ENCODE measurements at places on chromosomes 7 and 10.

DNA sequence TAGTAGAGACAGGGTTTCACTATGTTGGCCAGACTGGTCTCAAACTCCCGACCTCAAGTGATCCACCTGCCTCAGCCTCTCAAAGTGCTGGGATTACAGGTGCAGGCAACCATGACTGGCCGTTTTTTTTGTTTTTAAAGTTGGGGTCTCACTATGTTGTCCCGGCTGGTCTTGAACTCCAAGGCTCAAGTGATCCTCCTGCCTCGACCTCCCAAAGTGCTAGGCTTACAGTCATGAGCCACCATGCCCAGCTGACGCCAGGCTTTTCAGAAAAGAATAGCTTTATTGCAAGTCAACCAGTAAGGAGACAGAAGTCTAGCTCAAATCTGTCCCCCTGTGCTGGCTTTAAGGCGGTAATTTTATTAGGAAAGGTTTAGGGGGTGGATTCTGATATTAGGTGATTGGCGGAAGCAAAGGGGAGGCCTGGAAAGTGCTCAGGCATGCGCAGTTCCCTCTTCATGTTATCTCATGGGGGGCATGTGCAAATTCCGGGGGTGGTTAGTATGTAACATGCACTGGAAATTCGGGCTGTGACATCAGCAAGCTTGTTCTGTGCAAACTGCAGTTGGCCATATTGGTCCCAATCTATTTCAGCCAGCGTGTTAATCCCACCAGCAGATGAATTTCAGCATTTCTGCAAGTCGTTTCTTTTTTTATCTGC is 42.7 kb downstream of the LIMK1 start:
- DNase-seq = no peak

DNA sequence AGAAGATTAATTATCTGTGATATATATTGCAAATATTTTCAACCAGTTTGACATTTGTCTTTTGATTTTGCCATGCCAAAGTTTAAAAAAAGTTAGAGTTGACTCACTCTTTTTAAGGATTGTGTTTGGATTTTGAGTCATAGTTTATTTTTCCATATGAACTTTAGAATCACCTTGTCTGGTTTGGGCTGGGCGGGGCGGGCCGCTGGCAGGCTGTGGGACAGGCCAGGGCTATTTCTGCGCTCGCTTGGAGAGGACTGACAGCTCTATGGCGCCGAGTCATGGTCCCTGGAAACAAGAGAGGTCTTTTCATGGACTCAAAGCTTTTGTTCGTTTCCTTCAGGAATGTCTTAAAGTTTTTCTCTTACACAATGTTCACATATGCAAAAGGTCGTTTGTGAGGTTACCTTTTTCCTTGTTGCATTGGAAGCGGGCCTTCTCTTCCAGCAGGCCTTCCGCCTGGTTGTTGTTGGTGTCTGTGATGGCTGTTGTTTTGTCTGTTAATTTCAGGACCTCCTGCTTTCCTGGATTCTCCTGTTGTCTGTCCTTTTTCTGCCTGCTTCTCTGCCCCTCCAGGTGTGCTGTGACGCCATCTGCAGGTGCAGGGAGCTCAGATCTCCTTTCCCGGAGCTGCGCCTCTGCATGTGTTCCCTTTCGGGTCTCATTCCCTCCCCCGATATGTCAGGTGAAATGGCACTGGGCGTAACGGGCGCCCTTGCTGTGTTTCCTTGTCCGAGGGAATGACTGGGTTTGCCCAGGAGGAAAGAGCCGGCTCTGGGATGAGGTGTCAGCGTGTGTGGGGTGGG is 53.8 kb downstream of the INPP5A start:
- no peak for DNase-seq

- DNase-seq = no peak
Measured at GRCh38 chr7:43195256-43195655, 82.8 kb downstream of the HECW1 start.

DNA sequence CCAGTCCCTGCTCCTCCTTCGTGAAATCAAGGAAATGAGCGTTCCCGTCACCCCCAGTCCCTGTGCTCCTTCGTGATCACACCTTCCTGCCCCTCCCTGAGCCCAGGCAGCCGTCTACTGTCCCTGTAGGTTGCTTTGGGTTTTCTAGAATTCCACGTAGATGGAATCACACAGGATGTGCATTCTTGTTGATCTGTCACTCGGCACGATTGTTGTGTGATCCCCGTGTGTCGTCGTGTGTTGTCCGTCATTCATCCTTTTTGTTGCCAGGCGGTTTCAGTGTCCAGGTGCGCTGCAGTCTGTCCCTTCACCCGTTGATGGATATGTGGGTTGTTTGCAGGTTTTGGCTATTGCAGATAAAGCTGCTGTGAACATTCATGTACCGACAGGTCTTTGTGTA is 9.4 kb downstream of the MTG1 start:
- DNase-seq = no peak

DNA sequence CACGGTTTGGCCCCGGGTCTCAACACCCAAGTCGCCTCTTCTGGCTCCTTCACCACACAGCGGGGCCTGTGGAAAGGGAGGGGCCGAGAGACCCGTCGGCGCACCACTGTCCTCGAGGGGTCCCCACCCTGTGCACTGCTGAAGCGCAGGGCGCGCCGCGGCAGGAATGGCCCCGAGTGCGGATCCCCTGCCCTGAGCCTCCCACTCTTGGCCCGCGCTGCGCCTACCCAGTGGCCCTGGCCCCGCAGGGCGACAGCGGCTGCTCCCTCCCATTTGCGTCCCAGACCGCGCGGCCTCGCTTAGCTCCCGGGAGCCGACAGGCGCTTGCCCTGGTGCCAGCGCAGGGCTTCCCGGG is 2.1 kb upstream of the SFMBT2 start:
- no peak for DNase-seq

DNA sequence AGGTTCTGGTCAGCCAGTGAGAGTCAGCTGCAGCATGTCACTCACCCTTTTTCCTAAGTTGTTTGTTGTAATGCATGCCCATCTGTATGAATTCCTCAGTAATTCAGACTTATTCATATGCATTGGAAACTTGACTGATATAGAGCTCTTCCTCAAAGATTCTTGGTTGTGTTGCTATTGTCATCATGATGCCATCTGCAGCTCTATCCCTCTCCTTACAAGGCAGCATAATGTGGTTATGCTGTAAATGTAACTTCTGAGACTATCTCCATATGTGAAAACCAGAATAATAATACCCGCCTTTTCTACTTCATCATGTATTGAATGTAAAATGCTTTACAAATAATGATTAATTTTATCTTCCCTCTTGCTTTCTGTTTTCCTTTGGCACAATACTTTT is 252.6 kb upstream of the MTPN start:
- DNase-seq = no peak

GRCh38 chr10:17250736-17251135 is 22.7 kb downstream of the VIM start:
- DNase-seq = no peak

DNA sequence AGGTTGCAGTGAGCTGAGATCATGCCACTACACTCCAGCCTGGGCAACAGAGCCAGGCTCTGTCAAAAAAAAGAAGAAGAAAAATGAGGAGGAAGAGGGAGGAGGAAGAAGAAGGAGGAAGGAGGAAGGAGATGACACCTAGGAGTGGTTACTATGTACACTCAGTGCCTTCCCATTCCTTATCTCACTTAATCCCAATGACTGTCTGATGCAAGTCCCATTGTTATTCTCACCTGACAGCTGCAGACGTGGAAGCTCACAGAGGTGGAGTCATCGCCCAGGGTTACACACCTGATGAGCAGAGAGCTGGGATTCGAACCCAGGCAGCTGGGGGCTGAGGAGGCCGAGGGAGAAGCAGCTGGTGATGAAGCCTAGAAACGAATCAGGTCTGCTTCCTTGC is 258.8 kb downstream of the SNX10 start:
- DNase-seq = no peak

DNA sequence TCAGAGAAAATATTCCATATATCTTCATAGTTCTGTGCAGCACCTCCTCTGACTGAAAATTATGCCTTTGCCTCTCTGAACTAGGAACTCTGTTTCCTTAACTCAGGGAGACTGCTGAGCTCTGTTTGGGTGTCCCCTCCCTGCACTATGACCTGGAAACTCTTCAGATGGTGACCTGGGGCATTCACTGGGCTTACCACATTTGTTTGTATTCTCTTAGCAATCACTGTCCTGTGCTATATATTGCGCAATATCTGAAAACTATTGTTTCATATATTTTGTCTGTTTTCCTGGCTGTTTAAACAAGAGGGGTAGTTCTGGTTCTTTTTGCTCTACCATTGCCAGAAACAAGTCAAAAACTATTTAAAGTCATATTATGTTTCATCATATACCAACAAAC is 181.8 kb upstream of the KIAA1217 start:
- no peak for DNase-seq

- no peak for DNase-seq
Measured at GRCh38 chr7:151384776-151385625, 24.8 kb downstream of the WDR86 start.

- no peak for DNase-seq
Measured at GRCh38 chr7:1546274-1546908, 9.6 kb downstream of the TMEM184A start.

DNA sequence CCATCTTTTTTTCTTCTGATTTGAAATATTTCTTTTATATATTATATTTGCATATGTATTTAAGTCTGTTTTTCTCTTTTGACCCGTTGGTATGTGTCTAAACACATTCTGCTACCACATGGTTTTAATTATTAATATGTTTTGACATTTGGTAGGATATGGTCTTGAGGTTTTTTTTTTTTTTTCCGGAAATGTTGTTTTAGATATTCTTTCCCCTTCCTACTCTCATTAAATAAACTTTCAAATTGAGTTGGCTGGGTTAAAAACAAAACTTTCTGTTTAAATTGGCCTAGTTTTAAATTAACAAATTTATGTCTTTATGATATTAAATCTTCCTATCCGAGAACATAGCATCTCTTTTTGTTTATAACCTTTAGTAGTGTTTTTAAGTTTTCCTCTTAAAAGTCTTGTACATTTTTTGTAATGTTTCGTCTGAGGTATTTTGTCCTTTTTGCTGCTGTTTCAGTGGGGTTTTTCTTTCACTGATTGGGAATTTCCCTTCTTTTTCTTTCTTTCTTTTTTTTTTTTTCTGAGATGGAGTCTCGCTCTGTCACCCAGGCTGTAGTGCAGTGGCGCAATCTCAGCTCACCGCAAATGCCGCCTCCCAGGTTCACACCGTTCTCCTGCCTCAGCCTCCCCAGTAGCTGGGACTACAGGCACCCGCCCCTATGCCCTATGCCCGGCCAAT is 25.4 kb downstream of the STAM start:
- no peak for DNase-seq

GRCh38 chr7:47371733-47372368 is 210.1 kb downstream of the TNS3 start:
- DNase-seq = peak; percentile 83

- DNase-seq = no peak
Measured at GRCh38 chr10:43078175-43078985, 1.5 kb downstream of the RET start.

- no peak for DNase-seq
Measured at GRCh38 chr7:119957335-119957734, 315.6 kb upstream of the KCND2 start.

GRCh38 chr7:72438491-72438890 is 26.4 kb upstream of the CALN1 start:
- DNase-seq = no peak

DNA sequence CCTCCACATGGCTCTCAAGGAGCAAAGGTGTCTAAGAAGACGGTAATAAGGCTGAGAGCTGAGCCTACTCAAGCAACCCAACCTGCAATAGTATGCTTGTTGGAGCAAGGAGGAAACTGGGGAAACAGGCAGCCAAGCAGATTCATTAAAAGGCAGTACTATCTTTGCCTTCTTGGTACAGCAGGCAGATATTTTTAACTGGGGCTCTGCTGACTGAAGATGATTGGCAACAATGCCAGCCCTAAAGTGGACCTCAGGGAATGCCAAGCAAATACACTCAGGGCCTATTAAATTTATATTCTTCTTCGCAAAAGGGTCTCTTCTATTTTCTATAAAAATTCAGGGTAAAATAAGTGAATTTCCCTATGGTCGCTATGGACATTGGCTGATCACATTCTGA is 109.4 kb upstream of the PCGF5 start:
- no peak for DNase-seq

GRCh38 chr7:17590221-17590620 is 291.8 kb downstream of the AHR start:
- no peak for DNase-seq

- DNase-seq = peak; percentile 19
Measured at GRCh38 chr7:14457568-14458453, 444.7 kb downstream of the DGKB start.

DNA sequence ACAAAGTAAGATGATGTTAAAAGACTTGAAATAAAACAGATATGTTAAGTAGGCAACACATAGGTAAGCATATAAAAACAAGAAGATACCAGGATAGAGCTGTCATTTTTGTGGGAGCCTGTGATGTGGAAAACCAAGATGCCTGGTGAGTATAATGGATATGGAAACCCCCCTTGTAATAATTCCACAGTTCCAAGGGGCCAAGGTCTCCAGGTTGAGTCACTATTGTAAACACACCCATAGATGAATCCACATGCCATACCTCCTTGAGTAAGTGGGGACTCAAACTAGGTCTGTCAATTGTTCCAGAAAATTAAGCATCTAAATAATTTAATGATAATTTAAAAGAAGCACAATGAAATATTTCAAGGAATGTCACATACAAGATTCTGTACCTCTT is 15.9 kb downstream of the CAV1 start:
- no peak for DNase-seq

DNA sequence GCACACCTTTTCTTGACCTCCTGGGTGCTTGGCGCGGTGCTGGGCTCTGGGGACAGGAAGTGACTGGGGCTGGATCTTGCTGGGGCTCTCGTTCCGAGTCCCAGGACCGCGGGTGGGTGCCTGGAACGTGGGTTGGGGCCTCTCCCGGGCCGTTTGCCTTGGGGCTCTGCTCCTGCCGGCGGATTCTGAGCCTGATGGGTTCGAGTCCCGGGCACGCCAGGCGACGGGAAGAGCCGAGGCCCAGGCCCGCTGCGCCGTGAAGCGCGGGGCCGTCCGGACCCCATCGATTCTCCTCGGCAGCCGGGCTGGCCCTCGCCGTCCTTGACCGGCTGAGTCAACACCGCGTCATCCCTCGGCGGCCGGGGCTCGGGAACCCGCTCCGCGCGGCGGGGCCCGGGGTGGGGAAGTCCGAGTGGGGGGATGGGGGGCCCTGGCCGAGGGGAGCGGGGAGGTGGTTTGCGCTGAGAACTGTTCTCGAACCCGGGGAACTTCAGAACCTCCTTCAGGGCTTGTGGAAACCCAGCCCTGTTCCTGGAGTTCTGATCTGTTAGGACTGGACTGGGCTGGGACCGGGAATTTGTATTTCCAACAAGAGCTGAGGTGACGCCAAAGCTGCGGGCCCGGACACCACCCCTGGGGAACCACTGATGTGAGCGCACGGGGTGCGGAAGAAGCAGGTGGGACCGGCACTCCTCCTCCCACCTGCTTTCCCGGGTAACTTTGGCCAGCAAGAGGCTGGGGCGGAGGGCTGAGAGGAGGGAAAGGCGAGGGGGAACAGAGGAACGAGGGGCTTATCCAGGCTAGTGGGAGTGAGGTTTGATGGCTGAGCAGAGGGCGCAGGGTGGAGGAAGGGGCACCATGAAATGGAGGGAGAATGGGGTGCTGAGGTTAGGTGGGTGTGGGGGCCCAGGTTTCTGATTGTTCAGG is 6.2 kb downstream of the HHEX start:
- peak; percentile 49 for DNase-seq
